ENCODE measurements at places on chromosomes 7 and 10.

GRCh38 chr7:42686594-42687156 is 225.2 kb downstream of the C7orf25 start:
- no peak for DNase-seq

DNA sequence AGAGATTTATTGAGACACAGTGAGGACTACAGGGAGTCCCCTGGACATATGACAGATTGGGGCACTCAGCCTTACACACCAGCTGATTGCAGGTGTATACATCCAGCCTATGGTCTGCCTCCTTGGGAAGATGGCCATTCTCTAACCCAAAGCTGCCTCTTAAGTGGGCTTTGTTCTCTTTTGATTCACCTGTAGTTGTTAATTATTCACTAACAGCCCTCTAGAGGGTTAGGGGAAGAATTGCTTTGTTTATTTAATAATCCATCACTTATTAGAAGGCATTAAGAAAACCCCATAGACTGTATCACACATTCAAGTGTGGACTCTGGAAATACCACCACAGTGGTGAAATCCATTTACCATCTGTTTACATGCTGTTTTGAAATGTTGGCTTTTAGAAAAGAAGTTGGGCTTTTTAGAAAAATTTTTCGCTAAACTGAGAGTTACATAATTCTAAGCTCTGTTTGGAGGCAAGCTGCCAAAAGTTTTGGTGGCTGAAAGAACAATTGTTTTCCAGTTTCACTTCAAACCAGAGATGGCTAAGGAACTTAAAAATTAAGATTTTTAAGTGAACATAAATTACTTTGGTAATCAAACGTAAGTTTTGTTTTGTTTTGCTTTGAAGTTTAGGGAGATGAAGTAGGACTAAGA is 379.1 kb downstream of the ADRA2A start:
- DNase-seq = no peak

DNA sequence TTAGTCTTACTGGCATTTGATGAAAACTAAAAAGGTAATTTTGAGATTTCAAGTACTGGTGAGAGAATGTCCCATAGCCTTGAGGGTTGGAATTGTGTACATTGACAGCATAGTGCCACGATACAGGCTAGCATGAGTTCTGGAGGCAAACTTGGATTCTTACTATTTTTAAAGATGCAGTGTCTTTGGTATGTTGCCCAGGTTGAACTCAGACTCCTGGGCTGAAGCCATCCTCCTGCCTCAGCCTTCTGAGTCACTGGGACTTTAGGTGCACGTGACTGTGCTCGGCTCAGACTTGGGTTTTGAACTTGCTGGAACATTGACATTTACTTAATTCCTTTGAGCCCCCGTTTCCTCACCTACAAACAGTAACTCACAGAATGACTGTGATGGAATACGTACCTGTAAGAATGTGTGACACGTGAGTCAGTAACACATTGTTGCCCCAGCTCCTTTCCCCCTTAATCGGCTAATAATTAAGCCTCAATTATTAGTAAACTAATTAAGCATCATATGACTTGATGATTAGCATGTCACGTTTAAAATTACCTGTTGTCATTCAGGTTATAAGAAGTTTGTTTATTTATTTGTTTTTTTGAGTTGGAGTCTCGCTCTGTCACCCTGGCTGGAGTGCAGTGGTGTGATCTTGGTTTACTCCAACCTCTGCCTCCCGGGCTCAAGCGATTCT is 10.6 kb downstream of the DNAJB6 start:
- DNase-seq = no peak

- DNase-seq = no peak
Observed at GRCh38 chr10:101014966-101015581, 15.5 kb downstream of the LZTS2 start.

DNA sequence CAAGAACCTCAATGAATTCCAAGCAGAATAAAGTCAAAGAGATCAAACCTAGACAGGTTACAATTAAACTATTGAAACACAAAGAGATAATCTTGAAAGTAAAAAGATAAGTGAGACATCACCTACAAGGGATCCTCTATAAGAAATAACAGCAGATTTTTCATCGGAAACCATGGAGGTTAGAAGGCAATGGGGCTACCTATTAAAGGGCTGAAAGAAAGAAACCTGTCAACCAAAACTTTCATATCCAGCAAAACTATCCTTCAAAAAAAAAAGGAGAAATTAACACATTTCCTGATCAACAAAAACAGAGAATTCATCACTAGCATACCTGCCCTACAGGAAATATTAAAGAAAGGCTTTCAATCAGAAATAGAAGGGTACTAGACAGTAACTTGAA is 244.9 kb downstream of the ARHGAP12 start:
- no peak for DNase-seq

GRCh38 chr10:71587941-71588573 is 131.5 kb downstream of the C10orf105 start:
- DNase-seq = no peak

- no peak for DNase-seq
Observed at GRCh38 chr10:47077386-47077785, 166.2 kb downstream of the PTPN20 start.

- DNase-seq = no peak
Observed at GRCh38 chr10:132124201-132124920, 58.6 kb downstream of the JAKMIP3 start.

DNA sequence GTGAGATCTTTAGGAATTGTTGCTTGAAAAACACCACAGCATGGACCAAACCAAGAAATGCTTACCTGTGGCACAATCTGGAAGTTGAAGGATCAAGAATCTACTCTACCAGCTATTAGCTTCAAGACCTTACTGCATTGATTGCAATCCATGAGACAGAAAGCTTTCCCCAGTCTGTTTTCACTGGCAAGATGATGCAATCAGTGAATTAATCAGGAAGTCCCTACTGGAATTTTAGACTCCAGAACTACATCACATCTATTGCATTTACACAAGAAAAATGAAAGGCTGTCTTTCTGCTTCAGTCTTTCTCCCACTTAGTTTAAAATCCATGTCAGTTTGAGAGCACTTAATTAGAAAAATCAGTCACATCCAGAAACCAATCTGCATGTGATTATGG is 191.7 kb downstream of the TFEC start:
- no peak for DNase-seq

DNA sequence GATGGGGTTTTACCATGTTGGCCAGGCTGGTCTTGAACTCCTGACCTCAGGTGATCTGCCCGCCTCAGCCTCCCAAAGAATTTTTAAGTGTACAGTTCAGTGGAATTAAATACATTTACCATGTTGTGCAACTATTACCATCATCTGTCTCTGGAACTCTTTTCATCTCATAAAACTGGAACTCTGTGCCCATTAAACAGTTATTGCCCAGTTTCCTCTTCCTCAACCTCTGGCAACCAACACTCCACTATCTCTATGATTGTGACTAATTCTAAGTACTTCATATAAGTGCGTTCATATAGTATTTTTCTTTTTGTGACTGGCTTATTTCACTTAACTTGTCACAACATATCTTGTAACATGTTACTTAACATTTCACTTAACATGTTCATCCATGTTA is 41.3 kb upstream of the ATXN7L1 start:
- no peak for DNase-seq

DNA sequence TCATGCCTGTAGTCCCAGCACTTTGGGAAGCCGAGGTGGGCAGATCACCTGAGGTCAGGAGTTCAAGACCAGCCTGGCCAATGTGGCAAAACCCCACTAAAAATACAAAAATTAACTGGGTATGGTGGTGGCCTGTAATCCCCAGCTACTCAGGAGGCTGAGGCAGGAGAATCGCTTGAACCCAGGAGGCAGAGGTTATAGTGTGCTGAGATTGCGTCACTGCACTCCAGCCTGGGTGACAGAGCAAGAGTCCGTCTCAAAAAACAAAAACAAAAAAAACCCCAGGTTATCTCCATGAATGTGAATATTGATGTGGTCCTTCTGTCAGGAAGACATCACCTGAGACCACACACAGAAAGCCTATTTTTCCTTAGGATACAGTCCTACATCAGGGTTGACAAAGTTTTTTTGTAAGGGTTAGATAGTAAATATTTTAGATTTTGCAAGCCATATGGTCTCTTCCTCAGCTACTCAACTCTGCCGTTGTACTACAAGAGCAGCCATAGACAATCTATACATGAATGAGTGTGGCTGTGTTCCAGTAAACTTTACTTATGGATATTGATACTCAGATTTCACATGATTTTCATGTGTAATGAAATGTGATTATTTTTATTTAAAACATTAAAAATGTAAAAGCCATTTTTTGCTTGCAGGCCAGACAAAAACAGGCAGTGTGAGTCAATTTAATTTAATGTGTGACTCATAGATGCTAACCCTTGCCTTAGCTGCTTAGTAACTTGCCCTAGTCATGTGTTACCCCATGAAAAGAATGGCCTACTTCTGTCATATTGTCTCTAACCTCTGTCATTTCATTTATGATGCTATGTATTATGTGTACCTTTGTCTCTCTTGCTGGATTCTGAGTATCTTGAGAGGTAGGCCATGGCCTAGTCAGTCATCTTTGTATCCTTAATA is 78.1 kb downstream of the TPST1 start:
- DNase-seq = no peak

DNA sequence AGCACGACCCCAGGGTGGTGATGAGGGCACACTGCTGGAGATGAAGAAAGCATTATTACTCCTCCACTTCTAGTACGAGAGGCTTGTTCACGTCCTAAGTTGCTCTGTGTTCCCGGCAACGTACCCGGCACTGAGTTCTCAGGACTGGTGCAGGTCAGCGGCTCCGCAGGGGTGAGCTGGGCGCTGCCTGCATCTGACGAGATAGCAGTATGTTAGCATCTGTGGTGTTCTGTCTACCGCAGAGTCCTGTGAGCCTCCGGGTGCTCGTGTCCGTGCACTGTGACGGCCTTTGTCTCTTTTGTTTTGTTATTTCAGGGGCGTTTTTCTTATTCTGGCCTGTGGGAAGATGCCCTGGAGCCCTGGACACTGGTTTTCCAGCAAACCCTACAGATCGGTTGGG is 507.8 kb downstream of the DNAJB6 start:
- DNase-seq = no peak

DNA sequence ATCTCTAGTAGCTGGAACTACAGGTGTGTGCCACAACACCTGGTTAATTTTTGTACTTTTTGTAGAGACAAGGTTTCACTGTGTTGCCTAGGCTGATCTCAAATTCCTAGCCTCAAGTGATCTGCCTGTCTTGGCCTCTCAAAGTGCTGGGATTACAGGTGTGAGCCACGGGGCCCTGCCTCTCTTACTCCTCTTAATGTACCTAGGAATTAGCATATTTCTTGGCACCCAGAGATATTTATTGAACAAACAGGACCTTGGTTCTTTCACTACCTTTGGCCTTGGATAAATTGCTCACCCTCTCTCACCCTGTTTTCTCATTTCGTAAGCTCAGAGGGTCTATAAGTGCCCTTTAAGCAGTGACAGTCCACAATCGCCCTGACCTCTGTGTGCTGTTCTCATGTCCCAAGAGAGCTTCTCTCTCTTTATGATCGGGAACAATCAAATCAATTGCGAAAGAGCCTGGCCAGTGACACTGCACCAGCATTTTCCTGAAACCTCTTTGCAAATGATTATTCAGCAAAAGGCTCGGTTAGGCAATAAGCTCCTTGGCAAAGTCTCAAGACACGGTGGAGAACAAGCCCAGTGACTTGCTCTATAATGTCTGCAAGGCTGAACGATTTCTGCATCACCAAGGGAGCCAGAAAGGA is 117.7 kb downstream of the APBB1IP start:
- DNase-seq = no peak

- DNase-seq = no peak
Observed at GRCh38 chr7:131861620-131862346, 305.4 kb upstream of the PODXL start.

DNA sequence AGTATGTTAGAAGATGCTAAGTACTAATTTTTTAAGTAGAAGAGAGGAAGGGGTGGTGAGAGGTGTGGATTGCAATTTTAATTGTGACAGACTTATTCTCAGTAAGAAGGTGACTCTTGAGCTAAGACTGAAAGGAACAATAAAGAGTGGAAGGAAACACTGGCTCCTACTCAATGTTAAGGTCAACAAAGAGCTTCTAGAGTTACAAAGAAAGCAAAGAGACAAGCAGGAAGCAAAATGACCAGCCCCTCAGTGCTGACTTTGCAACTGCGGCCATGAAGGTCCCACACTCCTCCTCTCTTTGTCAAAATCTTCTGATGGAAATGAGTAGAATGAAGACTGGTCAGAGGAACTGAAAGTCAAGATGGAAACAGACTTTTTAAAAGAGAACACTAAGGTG is 79.9 kb upstream of the FOXI2 start:
- no peak for DNase-seq

DNA sequence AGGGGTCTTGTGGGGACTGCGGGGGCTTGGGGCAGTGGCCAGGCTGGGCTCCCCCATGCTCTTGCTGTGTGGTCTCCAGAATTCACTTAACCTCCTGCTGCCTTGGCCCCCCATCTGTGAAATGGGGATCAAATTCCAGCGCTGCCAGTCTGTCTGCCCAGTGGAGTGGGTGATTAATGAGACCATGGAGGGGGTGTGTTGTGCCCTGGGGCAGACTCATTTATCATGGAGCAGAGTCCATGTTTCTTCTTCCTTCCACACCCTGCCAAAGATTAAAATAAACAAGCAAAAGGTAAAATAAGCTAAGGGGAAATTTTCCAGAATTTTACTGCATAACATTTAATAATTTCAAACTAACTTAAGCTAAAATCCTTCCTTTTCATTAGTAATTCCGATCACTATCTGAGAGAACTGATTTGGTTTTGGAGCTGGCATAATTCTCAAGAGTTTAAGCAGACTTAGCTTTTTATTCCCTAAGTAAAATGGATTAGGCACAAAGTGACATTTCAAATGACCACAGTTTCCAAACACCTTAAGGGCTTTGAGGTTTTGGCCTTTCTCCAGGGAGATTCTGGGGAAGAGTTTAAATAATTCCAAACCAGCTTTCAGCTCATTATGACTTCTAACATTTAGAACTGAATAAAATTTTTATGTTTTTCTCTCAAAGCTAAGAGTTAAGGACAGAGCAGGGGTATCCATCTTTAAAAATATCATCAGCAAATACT is 211.9 kb downstream of the CXCL12 start:
- DNase-seq = no peak

- DNase-seq = no peak
Observed at GRCh38 chr10:100020886-100021253, 11.1 kb upstream of the DNMBP start.

DNA sequence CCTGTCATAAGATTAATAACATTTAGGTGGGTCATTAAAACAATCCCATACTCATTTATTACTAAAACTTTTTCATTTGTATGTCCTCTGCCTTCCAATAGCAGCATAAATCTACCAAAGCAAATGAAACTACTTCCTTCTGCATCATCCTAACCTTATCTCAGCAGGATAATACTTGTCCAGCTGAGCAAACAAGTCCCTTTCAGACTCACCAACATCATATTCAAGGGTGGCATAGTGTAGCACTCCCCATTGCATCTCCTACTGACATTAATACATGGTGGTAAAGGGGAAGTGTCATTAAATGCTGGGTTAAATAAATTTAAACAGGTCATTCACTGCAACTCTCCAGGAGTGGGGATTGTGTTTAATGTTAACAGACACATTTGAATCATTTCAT is 3.4 kb upstream of the MINDY3 start:
- DNase-seq = no peak

- DNase-seq = no peak
Observed at GRCh38 chr10:48872234-48872633, 67.4 kb downstream of the LRRC18 start.

GRCh38 chr7:4550117-4550516 is 132.0 kb upstream of the FOXK1 start:
- no peak for DNase-seq
